ENCODE measurements at places on chromosomes 2 and 18.
A peak's percentile ranks its signal among the peaks of the same experiment; 100 is the strongest.

DNA sequence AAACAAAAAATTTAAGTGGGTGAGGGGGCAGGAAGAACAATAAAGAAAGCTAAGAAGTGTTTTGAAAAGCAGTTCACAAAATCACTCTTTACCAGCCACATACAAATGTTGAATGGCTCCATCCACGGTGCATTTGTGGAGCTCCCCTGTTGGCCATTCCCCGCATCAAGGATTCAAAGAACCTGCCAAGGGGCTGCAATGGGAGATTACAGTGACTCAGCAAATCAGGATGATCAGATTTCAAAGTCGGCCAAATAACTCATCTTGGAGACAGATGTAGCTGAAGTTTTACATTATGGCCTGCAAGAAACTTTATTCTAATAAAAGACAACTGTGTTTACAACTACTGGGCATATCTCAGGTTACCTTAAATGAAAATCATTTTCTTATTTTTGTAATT is 26.9 kb downstream of the COL4A3 start:
- no peak for DNase-seq

- no peak for DNase-seq
These were observed 58.3 kb upstream of the TNP1 start for GRCh38 chr2:216918088-216918680.

DNA sequence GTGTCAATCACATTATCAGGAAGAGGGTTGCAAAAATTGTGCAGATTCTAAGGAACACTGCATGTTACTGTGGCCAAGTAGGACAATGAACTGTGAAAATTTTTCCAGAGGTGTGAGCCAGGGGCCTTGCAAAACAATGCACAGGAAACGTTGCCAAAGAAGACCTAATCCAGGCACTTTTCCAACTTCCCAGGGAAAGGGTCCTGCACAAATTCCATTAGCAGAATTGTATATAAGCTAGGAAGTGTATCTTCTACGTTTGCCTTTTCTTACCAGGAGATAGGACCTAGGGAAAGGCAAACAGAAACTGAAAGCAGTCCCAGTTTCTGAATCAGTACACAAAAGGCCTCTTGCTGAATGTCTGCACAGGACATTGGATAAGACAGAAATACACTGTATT is 1888.3 kb upstream of the CELF4 start:
- no peak for DNase-seq

DNA sequence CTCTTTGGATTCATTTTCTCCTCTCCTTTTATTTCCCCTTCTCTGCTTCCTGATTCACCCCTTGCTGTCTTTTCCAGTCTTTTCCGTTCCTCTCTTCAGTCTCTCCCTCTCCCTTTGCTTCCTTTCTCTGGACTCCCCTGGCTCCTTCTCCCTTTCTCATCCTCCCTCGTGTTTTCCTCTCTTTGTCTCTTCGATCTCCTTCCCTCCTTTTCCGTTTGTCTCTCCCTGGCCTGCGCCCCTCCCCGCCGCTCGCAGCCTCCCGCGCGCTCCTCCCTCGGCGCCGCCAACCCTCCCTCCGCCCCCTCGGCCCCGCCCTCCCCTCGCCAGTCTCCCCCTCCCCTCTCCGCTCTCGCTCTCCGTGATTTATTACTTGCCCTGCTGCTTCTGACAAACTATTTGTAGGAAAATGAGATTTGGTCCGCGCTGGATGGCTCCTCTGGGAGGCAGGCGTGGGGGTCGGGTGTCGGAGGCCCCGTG is 46.0 kb upstream of the PAX8 start:
- peak; percentile 62 for DNase-seq

Measured in GM12891 (cell line).